ENCODE measurements at places on chromosomes 7 and 10.

- no peak for DNase-seq
These were observed 20.7 kb upstream of the ZMIZ1 start for GRCh38 chr10:79047875-79048638.

GRCh38 chr10:59887972-59888640 lies 18.2 kb downstream of the CCDC6 start:
- DNase-seq = no peak

DNA sequence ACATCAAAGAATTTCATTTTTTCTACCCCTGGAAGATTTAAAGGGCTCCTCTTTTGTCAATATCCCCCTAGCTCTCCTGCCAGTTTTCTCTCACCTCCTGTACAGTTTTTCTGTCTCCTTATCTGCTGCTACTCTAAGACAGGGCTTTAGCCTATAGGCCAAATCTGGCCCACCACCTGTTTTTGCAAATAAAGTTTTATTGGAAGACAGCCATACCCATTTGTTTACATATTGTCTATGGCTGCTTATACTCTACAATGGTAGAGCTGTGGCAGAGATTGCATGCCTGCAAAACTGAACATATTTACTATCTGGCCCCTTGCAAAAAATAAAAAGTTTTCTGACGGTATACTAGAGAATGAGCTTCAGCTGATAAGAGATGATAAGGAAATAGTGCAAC lies 37.4 kb upstream of the GARS1 start:
- no peak for DNase-seq

GRCh38 chr10:123496996-123497660 lies 169.0 kb upstream of the GPR26 start:
- DNase-seq = no peak

DNA sequence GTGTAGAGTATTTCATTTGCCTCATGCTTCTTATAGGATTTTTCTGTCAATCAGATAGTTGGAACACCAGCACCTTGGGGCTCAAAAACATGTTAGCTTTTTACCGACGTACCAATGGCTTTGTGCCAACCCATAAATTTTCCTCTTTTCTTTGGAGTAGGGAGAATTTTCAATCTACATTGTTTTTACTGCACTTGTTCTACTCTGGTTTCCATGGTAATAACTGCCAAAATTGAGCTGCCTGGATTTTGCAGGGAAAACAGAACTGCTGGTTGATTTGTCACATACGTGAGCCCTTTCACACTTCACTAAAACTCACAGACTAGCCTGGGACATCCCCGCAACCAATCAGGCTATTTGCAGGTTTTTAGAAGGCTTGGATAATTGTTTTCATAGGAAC lies 189.7 kb downstream of the ARHGAP21 start:
- DNase-seq = no peak

All from astrocyte (in vitro differentiated cells and primary cell).